CD4-positive, alpha-beta T cell (primary cell): ENCODE measurements at places on chromosomes 5 and 9.
A peak's percentile ranks its signal among the peaks of the same experiment; 100 is the strongest.

DNA sequence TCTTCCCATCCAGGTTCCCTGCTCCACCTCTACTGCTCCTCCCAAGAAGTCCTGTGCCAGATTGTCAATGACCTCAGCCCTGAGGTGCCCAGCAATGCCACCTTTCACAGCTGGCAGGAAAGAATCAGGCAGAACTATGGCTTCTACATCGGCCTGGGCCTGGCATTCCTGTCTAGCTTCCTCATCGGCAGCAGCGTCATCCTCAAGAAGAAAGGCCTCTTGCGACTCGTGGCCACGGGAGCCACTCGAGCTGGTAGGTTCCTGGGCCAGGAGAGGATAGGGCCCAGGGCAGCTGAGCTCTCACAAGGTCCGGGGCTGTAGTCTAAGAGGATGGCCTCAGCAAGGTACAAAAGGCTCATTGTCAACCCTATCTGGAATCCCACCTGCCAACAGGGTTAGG lies 3.1 kb downstream of the NIPAL4 start:
- DNase-seq: no peak

- DNase-seq: peak; percentile 50
Measured at GRCh38 chr5:98769210-98769958, 4.1 kb upstream of the RGMB start.

GRCh38 chr5:179120951-179121666 lies 60.9 kb downstream of the ZNF354C start:
- no peak for DNase-seq

DNA sequence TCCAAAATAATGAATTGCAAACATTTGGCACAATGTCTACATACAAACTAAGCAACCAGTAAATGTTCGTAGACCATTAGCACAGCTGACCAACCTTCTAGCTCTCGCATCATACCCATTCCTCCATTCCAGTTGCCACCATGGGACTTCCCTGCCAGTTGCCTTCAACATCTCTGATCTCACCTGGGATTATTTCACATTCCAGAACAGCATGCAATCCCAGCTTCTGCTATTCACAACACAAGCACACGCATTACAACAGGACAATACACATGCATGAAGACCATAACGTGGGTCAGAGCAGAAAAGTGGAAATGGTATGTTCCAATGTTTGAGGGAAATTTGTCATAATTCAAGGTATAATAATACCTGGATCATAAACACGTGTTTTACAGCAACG lies 848.2 kb upstream of the DMAC1 start:
- no peak for DNase-seq

DNA sequence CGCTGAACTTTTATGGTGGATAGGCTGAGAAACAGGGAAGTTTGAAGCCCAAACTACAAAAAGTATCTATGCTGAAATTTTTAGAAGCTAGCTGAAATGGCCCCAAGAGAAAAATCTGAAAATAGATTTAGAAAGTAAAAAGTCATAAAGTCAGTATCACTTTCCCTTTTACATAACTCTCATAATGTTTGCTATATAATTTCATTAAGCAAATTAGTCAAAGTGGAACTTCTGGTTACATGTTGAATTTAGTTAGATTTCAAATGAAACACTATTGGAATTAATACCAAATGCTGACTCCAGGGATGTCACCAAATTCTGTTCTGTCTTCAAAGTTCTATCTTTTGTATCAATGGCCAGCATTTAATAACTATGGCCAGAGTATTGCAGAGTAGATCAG lies 126.9 kb downstream of the TTC39B start:
- DNase-seq: no peak

- no peak for DNase-seq
Measured at GRCh38 chr9:131082774-131083512, 13.4 kb upstream of the AIF1L start.

GRCh38 chr5:65989158-65989557 lies 62.8 kb downstream of the ERBIN start:
- no peak for DNase-seq

DNA sequence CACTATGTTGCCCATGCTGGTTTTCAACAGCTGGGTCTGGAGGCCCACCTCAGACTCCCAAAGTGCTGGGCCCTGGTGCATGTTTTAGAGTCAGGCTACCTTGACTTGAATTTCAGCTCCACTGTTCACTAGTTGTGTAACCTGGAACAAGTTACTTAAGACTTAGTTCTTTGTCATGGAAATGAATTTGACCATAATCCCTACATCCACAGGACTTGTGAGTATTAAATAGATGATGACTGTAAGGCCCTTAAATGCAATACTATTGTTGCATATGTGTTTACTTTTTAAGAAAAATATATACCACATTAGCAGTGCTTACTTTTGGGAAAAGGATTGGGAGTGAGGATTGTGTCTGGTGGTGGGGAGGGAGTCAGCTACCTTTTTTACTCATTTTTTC lies 16.4 kb downstream of the PAIP2 start:
- no peak for DNase-seq

DNA sequence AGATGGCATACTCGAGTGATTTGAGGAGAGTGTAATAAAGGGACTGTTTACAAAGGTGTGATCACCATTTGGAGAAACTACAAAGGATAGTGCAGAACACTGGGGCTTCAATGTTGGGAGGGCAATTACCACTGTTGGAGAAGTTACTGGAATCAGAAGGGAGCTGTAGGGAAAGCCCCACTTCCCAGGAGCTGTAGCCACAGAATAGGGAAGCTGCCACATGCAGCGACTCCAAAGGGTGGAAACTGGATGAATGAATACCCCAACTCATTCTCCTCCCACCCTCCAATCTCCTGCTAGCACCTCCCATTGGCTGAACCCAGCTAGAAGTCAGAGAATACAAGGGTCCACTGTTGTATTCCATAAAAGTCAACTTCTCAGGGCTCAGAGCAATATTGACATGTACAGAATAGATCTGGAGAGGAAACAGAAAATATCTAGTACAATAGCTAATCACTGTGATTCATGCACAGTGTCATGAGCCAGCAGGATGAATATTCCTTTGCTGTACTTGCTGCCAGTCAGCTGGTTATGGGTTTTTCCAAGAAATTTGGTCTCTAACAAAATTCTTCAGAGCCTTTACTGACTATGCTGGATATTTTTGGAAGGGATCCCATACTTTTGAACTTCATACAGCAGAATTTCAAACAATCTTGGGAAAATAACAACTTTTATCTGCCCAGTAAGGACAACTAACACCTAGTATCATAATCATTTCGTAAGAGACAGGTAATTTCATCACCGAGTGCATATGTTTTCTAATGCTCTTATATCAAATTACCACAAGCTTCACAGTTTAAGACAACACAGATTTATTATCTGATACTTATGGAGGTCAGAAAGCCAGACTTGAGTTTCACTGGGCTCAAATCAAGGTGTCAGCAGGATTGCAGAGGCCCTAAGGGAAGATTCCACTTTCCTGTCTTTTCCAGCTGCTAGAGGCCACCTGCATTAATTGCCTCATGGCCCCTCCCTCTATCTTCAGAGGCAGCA lies 39.6 kb downstream of the PDCD1LG2 start:
- DNase-seq: no peak

DNA sequence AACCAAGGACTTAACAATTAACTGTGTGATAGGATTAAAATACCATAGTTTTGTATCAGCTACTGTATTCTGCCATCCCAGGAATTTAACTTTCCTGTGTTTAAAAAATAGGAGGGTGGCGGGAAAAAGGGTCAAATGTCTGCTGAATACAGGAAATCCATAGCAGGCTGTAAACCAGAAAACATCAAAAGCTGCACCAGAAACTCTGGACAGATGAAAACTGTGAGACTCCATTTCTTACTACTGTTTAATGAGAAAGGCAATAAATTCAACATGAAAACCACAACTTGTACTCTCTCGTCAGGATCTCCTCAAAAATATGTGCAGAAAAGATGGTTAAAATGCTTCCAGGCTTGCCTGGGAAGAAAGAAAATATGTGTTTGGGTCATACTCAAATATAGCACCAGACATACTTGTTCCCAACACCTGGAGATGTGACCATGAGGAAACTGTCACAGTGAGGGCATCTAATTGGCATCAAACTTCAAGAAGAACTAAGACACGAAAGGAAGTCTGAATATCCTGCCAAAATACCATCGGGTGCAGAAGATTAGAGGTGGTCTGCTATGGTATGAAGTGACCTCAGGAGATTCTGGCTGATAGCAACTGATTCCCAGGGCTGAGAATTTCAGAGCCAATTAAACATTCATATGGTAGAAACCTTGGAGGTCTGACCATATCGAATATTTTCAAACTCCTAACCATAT lies 164.7 kb upstream of the TARS1 start:
- DNase-seq: no peak

DNA sequence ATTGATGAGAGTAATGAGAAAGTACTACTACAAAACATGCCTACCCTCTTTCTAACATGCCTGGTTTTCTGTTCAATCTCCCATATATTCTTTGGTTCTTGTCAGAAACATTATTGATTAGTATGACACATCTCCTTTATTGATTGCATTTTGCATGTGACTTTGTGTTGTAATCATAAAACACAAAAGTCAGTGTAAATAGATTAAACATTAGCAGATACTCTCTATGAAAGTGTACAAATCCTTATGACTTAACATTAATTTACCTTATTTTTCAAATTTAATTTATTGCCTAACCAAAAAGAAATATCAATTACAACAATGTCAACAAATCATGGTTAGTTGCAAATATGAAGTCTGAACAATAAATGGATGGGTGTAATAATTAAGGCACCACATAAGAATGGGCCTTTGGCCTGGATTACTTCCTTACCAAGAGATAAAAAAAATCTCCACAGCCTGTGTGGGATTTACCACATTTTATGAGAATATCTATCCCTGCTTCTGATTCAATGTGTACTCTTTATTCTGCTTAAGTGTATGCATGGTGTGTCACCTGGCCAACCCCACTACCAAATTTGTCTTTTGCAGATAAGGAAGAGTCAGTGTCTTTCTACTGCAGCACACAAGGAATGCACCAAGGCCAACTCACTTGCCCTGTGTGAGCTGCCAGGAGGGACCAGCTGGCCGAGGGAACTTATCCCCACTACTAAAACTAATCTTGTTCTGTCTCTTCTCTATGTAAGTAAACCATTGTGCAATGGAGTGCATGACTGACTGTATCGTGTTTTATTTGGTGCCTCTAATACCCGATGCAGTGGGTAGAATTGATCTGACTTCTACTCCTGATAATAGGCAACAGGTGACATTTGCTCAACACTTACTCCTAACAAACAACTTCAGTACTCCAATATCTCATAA lies 1001.9 kb upstream of the CDH10 start:
- no peak for DNase-seq

- DNase-seq: no peak
Measured at GRCh38 chr5:75558221-75558620, 46.5 kb downstream of the POLK start.

GRCh38 chr5:91224969-91225368 lies 158.1 kb downstream of the ARRDC3 start:
- no peak for DNase-seq

- DNase-seq: no peak
Measured at GRCh38 chr5:150490754-150491153, 17.2 kb upstream of the NDST1 start.

GRCh38 chr9:27533311-27533710 lies 3.7 kb upstream of the MOB3B start:
- no peak for DNase-seq

- DNase-seq: no peak
Measured at GRCh38 chr5:34923694-34924461, 5.5 kb upstream of the DNAJC21 start.

GRCh38 chr9:98142925-98143481 lies 24.0 kb upstream of the TRIM14 start:
- no peak for DNase-seq

- DNase-seq: no peak
Measured at GRCh38 chr5:16159636-16160035, 20.0 kb downstream of the MARCHF11 start.

GRCh38 chr5:56415356-56415765 lies 182.2 kb upstream of the ANKRD55 start:
- DNase-seq: no peak

- peak; percentile 29 for DNase-seq
Measured at GRCh38 chr5:14895301-14895700, 23.7 kb upstream of the ANKH start.

DNA sequence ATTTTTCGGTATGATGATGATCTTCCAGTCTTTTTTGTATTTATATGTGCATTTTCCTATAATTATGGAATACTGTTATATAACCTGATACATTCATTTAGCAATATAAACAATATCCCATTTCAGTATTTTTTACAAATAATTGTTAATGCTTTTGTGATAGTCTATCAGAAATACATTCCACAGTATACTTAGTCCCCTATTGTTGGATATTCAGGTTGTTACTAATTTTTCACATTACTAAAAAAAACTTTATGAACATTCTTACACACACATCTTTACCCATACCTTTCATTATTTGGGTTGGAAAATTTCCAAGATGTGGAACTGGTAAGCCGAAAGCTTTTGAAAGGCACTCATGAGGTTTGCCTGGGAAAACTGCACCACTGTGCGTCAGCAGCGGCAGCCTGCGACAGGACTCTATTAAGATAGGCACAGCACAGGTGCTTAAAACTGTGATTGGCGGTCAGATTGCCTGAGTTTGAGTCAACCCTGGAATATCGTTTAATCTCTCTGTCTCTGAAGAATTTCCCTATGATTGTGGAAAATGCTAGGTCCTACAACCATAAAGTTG lies 147.5 kb upstream of the ERCC6L2 start:
- DNase-seq: no peak

DNA sequence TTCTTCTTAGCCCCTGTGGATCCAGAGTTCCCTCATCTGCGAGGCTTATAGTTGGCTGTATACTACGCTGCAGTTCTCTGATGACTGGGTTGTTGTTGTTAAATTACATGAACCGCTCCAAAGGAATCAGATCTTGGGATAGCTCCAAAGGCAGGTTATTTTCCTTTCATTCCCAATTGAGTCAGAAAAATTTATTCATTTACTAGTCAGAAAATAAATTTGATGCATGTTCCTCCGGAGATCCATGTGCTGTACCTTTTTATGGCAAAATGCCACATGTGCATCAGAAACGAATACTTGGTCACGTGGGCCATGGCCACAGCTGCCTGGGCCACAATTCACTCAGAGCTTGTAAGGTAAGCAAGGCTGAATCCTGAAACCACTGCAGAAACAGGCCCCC lies 304.0 kb downstream of the NR2F1-AS1 start:
- no peak for DNase-seq
